Activated CD8-positive, alpha-beta memory T cell treated with anti-CD3 and anti-CD28 coated beads, Interleukin-2, amount 50 U/mL, for 4 hours (primary cell): ENCODE measurements at places on chromosomes 6 and 20.

DNA sequence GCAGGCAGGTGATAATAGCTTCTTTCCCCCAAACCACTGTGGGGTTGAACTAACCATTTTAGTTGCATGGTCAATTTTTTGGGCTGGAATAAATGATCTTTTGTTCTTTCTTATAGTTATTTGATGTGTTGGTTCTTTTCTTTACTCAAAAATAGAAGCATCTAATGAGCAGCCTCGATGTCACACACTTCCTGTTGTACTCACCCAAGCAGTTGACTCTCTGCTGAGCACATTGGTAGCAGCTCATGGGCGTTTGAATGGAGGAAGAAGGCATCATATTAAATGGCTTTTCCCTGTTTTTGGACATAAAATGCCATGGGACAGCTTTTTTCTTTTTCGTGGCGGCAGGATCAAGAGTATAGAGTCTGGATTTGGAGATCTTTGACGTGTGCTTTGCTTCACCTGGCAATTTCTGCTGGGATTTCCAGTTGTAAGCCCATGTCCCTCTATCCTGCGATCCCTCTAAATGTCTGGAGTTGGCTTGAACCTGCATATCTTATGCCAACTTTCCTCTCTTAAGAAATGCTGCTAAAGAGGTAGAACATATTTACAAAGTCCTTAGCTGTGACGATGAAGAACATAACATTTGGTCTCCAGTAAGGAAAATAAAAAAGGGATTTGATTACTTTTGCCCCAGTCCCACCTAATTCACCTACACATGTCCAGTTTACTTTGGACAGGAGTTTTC lies 268.3 kb downstream of the PRL start:
- DNase-seq, result no peak

DNA sequence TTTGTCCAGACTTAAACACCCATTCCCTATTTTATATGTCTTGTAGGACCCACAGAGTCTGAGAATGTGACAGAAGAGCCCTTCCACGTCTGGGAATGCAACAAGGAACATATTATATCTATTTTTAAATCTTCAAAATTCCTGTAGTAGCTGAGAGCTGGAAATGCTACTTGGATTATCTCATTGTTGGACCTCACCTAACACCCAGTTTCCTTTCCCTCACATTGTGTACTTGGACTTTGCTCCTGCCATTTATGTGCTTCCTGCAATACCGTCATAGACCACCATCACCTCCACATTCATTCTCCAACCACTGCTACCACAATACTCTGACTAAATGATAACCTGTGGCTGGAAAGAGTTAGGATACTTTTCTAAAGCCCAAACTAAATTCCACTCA lies 335.4 kb downstream of the COL12A1 start:
- DNase-seq, result no peak

DNA sequence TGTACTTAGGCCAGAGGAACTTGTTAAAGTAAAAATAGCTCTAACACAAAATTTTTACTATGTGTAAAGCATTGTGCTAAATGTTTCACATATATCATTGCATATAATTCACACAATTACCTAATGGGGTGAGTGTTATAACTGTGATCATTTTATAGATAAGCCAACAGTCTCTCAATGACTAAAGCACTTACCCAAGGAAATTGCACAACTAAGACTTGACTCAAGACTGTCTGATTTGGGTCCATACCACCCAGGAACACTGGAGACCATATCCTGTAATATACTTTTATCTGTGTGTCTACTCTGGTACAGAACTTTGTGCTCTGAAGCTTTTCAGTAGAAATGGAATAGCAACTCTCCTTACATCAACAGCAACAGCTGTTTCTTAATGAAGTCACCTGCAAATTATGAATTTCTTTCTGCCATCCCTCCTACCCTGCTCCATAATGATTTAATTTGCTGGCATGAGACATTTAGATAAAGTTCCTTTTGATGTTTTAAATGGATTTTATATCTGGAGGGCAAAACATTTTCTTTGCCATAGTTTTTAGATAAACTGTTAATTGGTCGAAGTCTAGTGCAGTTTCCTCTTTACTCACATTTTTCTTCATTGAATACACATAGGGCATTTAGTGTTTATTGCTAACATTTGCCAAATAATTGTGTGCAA lies 47.5 kb downstream of the TSPYL4 start:
- no peak for DNase-seq

DNA sequence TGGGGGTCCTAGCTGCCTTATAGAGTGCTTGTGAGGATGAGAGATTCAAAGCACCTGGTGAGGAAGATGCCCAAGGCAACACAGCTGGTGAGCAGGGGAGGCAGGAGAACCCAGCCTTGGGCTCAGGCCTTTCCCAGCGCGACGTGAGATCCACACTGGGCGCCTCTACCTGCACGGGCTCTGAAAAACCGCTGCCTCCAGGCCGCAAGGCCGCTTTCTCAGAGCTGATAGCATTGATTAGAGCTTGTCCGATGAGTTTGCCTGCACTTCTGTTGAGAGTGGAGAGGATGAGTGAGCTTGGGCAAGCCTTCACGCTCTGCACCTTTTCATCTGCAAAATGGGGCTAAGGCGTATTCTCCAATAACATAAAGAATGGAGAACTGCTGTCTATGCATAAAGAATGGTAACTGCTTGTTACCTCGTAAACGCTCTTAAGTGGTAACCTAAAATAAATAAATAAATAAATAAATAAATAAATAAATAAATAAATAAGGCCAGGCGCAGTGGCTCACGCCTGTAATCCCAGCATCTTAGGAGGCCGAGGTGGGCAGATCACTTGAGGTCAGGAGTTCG lies 916 bp downstream of the PABPC1L start:
- DNase-seq, result no peak

DNA sequence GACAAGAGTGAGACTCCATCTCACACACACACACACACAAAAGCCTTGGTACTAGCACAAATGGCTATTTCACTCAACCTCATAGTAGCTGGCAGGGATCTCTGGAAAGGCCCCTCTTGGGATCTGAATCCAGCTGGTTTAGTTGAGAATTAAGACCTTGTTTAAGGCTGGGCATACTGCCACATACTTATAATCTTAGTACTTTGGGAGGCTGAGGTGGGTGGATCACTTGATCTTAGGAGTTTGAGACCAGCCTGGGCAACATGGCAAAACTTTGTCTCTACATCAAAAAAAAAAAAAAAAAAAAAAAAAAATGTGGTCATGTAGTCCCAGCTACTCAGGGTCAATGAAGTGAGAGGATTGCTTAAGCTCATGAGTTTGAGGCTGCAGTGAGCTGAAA lies 628.3 kb downstream of the MMUT start:
- no peak for DNase-seq

DNA sequence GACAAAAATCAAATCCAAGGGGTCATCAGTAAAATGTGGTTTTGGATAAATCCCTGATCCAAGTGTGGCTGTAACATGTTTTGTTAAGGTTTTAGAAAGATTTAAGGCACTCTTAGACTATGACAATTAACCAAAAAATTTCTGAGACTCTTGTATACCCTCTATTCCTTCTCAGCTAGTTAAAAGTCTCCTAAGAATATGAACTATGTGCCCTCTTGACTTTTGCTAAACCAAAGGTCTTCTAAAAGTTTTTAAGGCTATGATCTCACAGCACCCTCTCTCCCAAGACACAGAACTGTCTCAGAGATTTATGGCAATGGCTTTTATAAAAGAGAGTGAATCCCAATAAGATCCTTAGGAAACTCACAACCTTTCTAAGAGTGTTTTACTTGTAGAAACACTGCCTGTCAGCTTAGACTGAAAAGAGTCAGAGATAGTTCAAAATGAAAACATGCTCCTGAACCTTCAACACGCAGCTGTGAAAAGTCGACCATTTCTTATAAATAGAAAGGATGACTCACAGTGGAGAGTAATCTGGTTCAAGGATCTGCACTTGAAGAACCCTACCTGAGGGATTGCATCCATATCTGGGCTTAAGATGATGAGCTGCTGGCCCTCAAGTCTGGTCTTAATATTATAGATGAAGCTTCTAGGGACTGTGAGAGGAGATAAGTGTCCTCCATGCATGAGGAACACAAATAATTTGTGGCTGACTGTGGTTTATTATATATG lies 388.4 kb upstream of the GJE1 start:
- no peak for DNase-seq

GRCh38 chr6:13068586-13069210 lies 259.6 kb downstream of the TBC1D7 start:
- DNase-seq, result no peak

GRCh38 chr6:166763606-166764472 lies 136.8 kb upstream of the RPS6KA2 start:
- DNase-seq, result no peak
